MCF 10A (cell line): ENCODE measurements at places on chromosomes 7 and 10.

DNA sequence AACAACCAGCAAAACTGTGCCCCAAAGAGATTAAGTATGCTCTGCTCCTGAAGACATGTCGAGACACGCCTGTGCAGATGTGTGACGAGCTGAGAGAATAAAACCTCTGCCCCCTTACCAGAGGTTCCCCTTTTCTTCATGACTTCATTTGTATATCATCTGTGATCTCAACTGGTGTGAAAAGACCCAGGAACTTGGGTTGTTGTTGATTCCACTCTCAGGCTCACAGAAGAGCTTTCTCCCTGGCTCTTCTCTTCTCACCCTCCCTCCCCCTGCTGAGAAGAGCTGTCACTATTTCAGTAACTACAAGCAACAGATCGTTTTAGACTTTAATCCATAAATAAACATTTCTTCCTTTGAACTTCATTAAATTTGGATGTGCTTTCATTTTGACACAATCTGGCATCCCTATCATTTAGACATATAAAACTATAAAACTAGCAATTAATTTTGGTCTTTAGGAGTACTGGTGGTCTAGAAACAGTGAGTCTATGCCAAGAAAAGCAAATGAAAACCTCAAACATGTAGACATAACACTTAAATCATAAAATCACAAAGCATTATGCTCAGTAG lies 179.3 kb upstream of the FZD8 start:
- DNase-seq = peak; percentile 8

DNA sequence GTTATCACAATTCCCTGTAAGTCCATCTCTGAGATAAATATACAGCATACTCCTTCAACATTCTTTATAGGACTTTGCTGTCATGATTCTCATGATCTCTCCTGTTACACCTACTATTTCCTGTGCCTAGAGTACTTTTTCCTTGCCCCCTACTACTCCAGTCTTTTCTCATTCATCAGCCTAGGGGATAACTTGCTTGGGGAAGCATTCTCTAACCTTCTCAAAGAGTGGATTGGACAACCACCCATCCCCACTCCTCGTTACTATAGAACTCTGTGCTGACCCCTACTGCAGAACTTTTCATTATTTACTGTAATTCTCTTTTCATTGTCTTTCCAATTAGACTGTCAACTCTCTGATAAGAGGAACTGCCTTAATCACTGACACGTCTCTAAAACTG lies 57.4 kb upstream of the TFEC start:
- DNase-seq = no peak

- no peak for DNase-seq
Measured at GRCh38 chr10:70907637-70908405, 19.5 kb upstream of the PCBD1 start.

DNA sequence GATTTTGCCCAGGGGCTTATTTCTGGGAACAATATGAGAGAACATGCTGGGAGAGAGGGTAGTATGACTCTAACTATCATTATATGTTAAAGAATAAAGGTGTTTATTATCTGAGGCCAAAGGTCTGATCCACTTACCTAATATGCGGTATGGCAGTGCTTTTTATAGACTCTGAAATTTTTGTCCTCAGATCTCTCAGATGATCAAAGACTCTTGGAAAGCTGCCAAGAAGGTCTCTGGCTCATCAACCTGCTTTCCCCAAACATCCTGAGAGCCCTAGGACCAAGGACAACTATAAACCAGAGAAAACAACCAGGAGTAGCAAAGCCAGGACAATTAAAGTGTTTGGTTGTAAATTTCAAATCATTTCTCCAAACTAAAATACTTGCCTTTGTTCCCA lies 255.7 kb upstream of the LRRN3 start:
- DNase-seq = peak; percentile 36

GRCh38 chr7:133672866-133673265 lies 420.0 kb downstream of the EXOC4 start:
- no peak for DNase-seq

GRCh38 chr7:29329686-29330085 lies 135.1 kb downstream of the CHN2 start:
- no peak for DNase-seq

GRCh38 chr7:17939211-17939605 lies 1.1 kb downstream of the SNX13 start:
- peak; percentile 49 for DNase-seq

DNA sequence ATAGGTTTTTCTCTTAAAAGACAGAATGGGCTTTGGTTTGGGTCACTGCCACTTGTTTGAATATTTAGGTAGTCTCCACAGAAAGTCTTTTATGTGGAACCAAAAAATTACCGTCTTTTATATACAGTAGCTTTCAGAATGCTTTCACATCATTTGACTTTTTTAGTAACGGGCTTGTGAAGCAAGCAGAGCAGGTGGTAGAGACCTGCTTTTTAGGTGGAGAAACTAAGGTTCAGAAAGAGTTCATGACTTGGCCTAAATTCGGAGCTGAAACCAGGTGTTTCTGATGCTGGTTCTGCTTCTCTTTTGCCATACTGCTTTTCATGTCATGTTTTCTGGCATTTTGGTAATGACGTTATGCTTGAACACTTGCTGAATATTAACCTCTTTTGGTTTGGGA lies 36.3 kb downstream of the GARS1 start:
- no peak for DNase-seq

DNA sequence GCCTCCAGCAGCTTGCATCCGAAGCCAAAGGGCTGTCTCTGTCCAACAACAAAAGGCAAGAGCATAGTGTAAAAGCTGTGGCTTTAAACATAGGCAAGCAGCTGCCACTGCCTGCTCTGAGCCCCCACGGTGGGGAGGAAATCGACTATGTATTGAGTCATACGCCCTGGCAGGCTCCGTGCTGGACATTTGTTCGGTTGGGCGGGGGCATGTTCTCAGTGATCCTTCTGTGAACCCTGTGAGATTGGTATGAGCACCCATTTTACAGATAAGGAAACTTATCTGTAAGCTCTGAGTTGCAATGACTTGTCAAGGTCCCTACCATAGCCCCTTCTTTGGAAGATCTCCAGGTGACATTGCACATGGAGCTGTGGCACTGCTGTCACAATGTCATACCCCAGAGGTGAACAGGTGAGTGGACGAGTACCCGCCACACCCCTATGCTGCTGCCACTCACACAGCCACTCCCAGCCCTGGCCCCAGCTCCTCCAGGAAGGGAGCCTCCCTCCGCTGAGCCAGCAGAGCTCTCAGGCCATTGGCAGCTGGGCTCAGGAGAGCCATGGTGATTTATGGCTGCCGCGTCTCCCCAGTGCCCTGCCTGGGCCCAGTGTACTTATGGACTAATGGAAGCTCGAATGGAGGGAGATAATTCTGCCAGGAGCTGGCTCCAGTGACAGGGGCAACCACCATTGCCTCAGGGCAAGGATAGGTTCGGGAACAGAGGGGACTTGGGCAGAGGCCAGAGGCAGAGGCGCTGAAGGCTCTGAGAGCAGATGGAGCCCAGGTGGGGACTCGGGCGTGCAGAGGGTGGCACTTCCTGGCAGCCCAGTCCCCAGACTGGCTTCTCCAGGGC lies 43.7 kb downstream of the UNC5B start:
- peak; percentile 89 for DNase-seq

DNA sequence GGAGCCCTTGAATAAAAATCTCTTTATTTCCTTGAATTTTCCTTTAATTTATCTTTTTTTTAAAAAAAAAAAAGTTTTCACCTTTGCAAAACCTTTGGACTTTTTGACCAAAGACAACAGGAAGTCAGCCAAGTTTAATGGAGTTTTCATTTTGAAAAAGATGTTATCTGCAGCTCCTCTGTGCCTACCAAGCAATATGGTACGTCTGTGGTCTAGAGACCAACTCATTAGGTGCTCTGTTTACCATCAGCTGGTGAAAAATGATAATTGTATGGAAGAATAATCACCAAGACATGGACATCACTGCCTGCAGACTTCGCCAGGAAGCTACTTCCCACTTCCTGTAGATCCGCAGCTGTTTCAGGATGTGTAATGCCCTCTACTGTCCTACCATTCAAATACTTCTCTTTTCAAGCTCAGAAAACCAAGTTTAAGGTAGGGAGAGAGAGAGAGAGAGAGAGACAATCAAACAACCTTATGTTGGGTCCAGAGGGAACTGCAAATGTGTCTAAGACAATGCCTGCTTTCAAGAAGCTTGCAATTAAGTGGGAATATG lies 18.7 kb downstream of the PLXNA4 start:
- DNase-seq = peak; percentile 14

GRCh38 chr10:117684046-117684610 lies 141.6 kb downstream of the EMX2 start:
- DNase-seq = no peak

DNA sequence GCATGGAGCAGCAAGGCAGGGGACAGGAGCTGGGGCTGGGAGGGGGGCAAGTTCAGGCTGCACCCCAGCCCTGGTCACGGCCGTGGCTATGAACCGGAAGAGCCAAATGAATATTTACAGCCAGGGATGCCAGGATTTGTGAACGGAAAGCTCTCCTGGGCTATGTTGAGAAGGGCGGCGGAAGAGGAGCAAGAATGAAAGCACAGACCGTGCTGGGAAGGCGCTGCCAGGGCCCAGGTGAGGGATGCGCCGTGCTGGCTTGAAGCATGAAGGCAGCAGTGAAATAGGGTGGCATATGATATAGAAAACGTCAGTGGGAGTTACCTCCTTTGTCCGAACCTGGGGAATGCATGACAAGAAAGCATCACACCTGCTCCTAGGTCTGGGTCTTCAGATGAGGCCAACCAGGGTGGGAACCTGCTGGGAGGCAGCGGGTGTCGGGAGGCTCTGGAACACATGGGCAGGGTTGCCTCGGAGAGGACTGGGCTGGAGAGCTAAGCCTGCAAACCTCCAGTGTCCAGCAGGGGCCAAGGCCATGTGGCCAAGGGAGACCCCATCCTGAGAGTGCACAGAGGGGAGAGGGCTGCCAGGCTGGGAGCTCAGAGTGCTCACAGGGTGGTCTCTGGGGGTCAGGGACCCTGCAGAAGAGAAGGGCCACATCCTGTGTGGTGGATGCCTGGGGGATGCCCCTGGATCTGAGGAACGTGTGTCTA lies 120.6 kb upstream of the TCERG1L start:
- no peak for DNase-seq

DNA sequence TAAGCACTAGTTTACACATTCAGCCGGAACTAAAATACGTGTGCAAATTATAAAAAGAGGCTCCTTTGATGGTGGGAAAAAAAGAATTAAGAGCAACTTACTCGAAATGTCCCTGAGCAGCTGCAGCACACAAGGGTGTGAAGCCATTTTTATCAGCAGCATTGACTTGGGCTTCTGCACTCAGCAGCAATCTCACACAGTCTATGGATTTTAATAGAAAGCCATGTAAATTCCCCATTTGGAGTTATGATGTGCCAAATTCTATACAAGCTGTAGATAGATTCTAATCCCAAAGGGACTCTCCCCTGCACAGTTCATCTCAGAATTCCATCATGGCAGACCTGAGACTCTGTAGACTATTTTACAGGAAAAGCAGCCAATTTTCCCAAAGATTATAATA lies 90.5 kb downstream of the CTTNBP2 start:
- DNase-seq = no peak

DNA sequence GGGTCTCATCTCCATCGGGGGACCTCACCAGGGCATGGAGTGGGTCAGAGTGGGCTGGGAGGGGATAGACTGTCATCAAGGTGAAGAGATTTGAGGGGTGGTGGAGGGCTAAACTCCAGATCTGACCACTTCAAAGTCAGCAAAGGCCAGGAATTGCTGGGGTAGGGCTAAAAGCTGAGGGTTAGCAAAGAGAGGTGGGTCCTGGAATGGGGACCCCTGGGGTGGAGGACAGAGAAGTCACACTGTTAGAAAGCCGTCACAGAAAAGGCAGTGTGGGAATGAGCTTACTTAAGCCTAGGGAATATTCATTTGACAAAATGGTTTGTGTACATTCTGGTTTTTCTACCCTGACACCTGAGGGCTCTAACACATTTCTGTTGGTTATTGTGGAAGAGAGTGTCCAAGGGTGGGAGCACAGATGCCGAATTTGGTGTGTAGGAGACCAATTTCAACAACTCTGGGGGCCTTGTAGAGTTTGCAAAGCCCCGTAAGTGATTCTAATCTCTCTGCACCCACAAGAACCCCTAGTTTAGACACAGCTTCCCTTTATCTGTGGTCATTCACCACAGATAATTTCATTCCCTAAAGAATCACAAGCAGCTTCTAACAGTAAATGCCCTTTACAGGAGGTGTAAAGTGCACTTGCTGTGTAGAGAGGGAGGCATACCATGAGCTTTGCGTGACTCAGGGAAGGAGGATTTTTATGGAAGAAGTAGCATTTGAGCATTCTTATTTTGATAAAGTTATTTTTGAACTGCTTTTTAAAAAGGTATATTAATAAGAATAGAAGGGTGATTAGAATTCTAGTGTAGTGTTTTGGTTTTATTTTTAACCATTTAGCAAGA lies 6.4 kb downstream of the FBH1 start:
- no peak for DNase-seq

DNA sequence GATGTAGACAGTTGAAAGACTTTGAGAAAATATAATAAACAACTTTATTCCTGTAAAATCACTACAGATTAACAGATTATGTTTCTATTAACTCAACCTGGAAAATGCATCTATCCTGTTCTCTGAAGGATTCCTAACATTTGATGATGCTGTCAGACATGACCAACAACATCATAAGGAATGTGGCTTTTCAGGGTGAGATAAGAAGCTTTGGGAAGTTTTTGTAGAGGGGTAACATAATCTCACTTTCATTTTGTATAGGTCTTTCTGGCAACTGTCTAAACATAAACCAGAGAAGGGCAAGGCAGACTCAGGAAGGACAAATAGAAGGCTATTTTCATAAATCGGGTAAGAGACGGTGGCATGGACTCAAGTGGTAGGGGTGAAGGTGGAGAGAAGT lies 112.2 kb downstream of the TES start:
- DNase-seq = no peak

DNA sequence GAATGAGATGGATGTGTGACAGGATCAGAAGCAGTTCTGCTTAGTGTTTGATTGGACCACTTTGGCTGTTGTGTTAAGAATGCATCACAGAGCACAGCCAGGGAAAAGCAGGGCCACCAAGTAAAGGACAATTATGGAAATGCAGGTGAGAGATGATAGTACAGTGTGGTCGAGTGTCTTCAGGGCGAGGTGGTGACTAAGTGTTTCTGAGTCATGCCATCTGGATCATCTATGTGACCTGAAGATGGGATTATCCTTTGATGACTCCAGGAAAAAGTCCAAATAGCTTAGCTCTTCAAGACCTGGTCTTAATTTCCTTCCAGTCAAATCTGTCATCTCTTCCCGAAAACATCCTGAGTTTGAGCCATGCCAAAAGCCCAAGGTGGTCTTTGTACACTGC lies 523.2 kb upstream of the IGFBP3 start:
- no peak for DNase-seq

- no peak for DNase-seq
Measured at GRCh38 chr7:155647302-155647701, 2.8 kb downstream of the RBM33 start.

GRCh38 chr10:62745581-62745980 lies 58.9 kb upstream of the ADO start:
- no peak for DNase-seq

DNA sequence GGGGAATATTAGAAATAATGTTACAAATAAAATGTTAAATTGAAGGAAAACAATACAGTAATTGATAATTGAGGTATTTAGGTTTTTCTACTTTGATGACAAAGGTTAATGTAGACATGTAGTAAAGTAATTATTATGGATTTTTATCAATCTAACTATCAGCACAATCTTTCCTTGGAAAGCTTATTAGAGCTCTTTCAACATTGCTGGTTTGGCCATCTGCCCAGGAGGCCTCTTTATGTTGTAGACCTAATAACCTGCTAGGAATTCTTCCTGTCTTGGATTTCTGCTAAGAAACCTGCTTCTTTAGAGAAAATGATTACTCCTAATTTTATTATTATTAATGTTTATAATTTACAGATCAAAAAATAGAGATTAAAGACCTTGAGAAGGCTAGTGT lies 78.9 kb downstream of the CHRM2 start:
- peak; percentile 9 for DNase-seq

GRCh38 chr10:28637346-28637745 lies 40.0 kb upstream of the BAMBI start:
- no peak for DNase-seq
